ENCODE measurements at places on chromosomes 2 and 18. TPM values are rescaled to one million over a fixed set of nuclear protein-coding genes. Genes with fewer than 3 reads are reported as not detected.

PMS1 gene
- 21.8 TPM for total RNA-seq

FOXD4L1 gene
- under 0.01 TPM for total RNA-seq

IHH gene
- not detected for total RNA-seq

SESTD1 gene
- total RNA-seq = 25.2 TPM

ARHGAP25 gene
- total RNA-seq = 8.9 TPM

CFC1 gene
- not detected for total RNA-seq

GAREM2 gene
- total RNA-seq = 0.44 TPM

IL1RN gene
- not detected for total RNA-seq

ARHGEF4 gene
- under 0.01 TPM for total RNA-seq

ACVR1C gene
- not detected for total RNA-seq

KIF5C gene
- under 0.01 TPM for total RNA-seq

EMX1 gene
- total RNA-seq = not detected

TMEM169 gene
- 0.40 TPM for total RNA-seq

GPR35 gene
- total RNA-seq = not detected

HAAO gene
- not detected for total RNA-seq

C2orf78 gene
- total RNA-seq = not detected

IL36RN gene
- not detected for total RNA-seq

DNAH6 gene
- total RNA-seq = under 0.01 TPM

GAL3ST2 gene
- not detected for total RNA-seq

RAB17 gene
- total RNA-seq = 12.6 TPM

ZC3H15 gene
- total RNA-seq = 43.2 TPM

PHOSPHO2 gene
- total RNA-seq = 1.7 TPM

AMER3 gene
- total RNA-seq = not detected

Measured in lung microvascular endothelial cell (primary cell).